ENCODE measurements at places on chromosomes 4 and X.
A peak's percentile ranks its signal among the peaks of the same experiment; 100 is the strongest.

DNA sequence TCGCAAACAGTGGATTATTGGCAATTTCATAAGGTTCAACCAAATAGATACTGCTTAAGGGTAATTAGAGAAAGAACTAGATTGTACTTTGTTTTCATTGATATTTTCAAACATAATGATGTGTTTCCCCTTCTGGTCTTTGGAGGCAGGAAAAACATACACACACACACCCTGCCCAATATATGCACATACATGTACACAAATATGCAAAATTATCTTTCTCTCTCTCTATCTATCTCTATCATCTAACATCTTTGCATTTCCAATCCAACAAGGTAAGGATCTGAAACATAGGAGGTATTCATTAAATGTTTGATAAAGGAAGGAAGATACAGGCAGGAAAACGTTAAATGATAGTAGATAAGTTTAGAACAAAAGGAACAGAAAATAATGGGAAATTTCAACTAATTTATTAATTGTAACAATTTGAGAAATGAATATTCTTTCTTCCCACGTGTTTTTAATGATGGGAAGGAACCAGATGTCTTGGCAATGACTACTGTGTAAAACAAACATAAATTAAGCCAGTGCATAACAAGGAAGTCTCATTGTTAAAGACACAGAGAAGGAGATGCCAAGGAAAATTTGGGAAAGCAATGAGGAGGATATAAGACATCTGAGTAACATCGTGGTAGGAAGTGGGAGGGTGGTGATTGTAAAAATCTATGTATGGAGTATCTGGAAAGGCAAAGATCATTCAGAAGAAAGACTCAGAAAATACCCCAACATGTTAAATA lies 532.1 kb downstream of the GBA3 start:
- no peak for DNase-seq

DNA sequence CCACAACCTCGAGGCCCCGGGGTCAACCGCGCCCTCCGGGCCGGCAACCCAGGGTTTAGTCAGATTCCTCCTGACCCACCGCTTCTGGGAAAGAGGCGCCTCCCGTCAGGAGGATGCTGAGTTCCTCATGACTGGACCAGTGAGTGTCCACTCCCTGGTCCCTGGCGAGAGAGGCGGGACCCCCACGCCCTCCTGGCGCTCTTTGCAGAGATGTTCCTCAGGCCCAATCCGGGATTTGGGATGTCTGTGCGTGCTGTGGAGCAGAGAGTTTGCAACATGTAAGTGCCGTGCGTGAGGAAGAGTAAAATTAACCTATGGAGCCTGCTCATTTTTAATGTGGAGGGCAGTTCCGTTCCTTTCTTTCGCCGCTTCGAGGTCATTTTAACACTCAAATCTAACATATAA lies 824 bp upstream of the UGDH start:
- no peak for DNase-seq

GRCh38 chr4:23667659-23668058 lies 222.2 kb downstream of the PPARGC1A start:
- DNase-seq = no peak

DNA sequence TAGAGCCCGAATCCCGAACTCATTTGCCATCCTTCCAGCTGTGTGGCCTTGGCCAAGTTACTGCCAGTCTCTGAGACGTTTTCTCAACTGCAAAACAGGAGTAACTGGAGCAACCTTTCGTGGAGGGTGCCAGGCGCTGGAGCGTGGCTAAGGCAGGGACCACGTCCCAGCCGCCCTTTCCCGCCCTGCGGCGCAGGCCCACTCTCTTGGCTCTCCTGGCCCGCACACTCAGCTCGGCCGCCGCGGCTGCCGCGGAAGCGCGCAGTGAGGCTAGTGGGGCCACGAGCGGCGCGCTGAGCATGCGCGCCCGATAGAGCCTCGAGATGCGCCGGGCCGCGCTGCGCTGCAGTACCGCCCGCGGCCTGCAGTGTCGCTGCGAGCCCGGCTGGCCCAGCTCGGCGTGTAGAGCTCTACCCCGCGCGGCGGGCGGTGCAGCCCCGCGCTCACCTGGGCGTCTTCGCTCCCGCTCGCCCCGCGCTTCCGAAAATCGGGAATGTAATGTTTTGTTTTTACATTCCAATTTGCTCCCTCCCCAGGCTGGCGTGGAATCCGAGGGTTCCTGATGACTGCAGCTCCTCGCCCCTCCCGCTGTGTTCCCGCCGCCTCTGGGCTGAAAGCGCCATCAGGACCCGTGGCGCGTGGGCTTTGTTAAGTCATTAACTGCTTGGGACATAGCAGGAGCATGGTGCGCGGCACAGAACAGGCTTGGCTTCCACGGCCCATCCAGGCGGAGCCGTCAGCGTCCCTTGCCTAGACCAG lies 4.0 kb upstream of the ZNF518B start:
- DNase-seq = peak; percentile 46

DNA sequence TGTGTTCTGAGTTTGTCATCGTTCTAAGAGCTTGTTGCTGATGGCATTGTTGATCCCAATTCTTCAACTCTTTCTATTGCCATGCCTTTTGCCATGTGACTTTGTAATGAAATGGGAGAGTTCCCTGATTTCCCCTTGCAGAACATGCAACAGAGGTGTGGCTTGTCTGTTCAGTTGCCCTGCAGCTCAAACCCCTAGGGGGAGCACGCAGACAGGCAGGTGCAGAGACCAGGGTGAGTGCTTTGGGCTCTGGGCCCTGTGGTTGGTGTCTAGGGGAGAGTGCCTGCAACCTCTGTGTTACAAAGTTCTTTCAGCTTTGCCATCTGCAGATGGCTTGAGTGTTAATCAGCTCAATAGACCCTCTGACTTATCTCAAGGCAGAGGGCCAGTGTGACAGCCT lies 332.7 kb downstream of the MID1IP1 start:
- DNase-seq = no peak

DNA sequence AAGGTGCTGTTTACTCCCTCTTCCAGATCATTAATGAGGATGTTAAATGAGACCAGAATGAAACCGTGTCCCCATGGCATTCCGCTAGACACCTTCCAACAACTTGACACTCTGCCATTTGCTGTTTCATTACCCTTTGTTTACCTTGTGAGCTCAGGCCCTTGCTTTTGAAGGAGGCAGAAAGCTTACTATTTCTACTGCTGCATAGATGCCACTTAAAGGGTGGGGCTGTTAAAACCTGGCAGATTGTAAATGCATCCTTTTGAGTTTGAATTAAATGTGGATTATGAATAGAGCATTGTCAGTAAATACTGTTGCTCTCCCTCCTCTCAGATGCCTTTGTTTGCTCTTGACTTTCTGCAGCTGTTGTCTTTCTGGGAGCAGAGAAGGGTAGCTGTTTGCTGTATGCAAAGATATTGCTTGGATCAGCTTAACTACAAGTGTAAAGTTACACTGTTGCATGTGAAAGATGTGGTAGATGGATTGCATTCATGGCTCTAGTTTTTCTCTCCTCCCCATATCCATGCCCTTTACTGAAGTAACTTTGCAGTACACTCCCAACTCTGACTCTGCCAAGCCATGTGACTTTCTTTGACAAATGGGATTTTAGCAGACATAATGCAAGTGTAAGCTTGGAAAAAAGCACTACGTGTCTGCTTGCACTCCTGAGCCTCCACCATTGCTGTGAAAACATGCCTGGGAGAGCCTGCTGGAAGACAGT lies 75.0 kb upstream of the DHX15 start:
- DNase-seq = no peak

GRCh38 chrX:1475481-1475880 lies 22.8 kb upstream of the ASMTL start:
- DNase-seq = no peak

- no peak for DNase-seq
These were observed 15.1 kb downstream of the TRAPPC2 start for GRCh38 chrX:13719192-13719856.

Data from stimulated activated CD8-positive, alpha-beta memory T cell treated with anti-CD3 and anti-CD28 coated beads, Interleukin-2, amount 100 ng/mL, for 1 hour (primary cell).